PC-9 (cell line): ENCODE measurements at places on chromosomes 5 and 9. TPM values are rescaled to one million over a fixed set of nuclear protein-coding genes. Genes with fewer than 3 reads are reported as not detected.

DNA sequence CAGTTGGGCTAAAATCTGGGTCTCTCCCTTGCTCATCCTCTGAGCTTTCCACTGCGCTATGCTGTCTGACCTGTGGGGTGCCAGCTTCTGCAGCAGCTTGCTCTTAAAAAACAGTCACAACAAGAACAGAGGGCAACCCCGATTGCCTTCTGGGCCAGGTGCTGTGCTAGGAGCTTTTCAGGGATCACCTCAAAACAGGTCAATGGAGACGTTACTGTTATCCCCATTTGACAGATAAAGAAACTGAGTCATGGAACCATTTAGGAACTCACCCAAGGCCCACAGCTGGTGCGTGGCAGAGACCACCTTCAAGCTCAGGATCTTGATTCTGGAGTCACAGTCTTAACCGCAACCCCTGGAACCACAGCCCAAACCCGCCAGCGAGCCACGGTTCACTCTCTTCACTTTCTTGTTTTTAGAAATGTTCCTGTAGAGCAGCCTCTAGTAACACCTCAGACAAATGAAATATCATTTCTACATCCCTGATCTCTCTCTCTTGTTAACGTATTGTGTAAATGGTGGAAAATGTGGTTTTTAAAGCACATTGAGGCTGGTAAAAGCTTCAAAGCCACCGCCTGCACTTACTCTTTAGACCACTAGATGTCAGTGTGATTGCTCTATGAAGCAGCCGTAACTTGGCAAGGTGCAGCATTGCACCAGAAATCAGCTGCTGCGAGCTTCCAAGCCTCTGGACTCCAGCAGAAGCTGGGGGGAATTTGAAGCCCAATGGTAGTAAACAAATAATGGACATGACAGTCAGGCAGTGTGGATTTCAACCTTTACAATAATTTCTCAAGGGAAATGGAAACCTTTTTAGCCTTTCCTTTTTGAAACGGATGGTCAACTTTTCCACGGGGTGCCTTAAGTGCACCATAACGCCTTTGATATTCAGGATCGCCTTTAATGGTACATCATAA lies 1.7 kb downstream of the FYB1 start:
- DNase-seq: peak; percentile 80

DNA sequence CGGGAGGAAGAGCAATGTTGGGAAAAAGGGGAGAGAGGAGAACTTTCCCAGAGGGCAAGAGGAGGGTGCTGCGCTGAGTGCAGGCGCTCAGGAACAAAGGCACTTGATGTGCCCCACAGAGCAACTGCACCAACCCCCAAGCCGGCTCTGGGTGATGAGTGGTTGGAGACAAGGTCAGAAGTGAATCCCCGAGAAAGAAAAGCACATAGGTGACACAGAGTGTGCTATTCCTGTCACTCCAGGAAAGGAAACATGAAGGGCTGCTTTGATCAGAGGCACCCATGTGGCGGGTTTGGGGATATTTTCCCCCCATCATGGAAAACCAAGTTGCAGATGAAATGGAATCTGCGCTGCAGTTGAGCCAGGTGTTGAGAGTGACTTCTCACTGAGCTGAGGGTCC lies 20.7 kb upstream of the SLC25A48 start:
- DNase-seq: no peak

DNA sequence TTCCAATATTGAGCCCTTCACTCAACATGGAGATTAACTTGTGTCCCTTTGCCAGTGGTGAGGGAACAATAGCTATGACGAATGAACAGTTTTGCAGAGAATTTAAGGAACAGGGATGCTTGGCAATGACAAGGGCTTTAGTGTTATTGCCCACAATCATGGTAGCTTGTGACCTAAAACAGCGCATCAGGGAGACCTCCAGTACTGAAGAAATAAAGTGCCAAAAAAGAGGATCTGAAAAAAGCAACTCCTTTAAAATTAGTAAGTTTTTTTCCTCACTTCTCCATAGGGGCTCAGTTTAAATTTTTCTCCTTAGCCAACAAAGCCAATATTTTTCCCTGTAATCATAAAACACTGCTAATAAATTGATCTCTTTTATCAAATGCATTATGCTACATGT lies 41.8 kb upstream of the PAM start:
- no peak for DNase-seq

GRCh38 chr9:121861501-121862180 lies 210.2 kb downstream of the DAB2IP start:
- no peak for DNase-seq

Gene GFRA3
- total RNA-seq: 0.68 TPM in 1 of 2 replicates, not detected in the other

Gene TMEM252
- not detected in 2 replicates for total RNA-seq

- no peak for DNase-seq
Measured at GRCh38 chr9:16743375-16743774, 127.1 kb downstream of the BNC2 start.

DNA sequence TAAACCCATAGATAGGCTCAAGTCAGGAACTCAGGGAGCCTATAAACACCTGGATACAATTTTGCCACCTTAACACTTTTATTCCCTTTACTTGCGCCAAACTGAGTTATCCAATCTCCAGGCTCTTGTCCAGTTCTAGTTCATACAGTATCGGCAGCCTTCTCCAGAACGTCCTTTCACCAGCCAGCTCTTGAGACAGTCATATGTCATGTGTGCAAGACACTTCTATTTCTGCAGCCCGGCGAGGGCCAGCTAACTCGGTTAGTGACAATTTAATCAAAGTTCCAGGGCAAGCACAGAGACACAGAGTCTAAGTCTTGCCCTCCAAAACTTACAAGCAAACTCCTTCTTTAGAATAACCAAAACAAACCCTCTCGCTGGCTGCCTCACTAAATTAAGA lies 12.9 kb downstream of the ABCA1 start:
- DNase-seq: no peak

Gene F2RL2
- 1.5 and 3.5 TPM in 2 replicates for total RNA-seq

- no peak for DNase-seq
Measured at GRCh38 chr5:180652771-180653170, 3.4 kb upstream of the FLT4 start.

DNA sequence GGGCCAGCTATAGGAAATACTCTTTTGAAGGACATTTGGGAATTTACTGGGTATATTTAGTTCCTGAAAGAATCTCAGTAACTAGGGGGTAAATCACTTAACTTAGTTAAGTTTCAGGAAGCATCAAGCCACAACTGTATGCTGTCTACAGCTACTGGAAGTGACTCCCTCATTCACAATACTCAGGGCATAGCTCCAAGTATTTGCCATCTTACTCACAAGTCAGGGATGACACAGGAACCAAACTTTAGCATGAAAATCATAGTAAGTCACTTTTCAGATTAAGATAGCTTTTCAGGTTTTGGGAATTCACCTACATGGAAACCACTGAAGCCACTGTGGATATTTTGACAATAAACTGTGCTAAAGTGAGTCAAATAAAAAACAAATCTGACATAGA lies 242.4 kb upstream of the ATP10B start:
- no peak for DNase-seq

DNA sequence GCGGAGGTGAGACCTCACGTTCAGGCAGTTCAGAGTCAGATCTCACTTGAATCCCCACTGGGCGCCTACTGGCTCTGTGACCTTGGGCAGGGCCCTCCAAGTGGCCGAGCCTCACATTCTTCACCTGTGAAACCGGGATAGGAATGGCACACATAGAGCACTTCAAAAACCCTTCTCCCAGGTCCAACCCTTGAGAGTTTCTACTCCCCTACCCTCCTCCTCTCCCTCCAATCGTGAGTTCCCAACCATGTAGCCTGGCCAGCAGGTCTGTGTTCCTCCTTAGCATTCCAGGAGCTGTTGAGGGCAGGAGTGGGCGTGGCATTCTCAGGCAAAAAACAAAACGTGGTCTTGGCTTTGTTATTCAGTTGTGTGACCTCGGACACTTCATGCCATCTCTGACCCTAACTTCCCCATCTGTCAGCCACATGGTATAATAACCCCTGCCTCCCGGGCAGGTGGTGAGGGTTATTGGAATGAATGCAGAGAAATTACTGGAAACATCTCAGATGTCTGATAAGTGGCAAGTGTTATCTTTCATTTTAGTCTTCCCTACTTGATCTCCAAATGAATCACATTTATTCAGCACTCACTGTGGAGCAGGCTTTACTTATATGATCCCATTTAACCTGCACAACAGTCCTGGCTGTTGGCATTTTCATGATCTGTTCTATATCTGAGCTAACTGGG lies 112.8 kb upstream of the BOD1 start:
- DNase-seq: no peak

DNA sequence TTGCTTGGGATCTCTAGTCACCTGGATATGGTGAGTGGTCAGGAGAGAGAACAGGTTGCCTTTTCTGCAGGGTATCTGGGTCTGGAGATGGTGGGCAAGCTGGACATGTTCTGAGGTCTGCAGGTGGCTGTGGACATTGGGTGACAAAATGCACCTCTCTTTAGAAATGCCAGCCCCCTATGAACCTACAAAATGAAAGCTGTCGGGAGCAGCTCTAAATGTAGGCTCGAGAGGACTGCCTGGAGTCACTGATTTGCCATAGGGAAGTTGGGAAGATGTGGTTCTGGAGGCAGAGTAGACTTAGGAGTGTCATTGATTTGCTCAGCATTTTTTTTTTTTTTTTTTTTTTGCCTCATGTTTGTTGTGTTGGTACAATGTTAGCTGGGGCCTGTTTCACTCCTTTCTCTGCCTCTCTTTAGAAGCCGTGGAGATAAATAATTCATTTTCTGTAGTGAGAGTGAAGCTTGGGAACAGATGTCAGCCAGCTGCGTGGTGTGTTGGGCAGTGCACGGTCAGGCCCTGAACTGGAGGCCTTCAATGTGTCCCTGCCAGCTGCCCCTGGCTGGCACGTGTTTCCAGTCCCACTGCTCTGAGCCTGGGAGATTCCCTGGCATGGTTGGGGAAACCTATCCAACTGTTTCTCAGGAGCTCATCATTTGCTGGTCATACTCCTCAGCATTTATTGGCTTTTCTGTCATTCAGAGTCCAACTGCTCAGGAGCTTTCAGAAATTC lies 5.4 kb downstream of the RGS3 start:
- no peak for DNase-seq

DNA sequence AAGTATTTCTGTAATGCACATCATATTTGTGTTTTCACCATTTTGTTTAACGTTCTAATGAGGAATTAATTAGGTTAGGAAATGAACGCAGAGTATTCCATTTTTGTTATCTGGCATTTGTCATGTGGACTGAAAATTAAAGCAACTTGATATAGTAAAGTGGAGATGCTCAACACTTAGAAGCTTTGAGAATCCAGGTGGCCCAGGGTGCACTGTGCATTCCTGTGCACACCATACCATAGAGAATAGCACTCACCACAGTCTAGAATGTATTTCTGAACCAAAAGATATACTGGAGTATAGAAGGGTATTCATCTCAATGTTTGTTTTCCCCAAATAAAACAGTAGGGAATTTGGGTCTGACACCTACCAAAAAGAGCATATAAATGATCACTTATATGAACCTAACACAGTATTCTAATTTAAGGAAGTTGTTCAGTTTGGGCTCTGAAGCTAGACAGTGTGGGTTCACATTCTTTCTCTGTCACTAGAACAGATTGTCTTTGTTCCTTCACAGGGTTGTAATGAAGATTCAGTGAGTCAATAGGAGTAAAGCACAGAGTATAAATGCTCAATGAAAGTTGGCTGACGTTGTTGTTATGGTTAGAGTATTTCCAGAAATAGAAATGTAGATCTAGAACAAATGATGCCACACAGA lies 125.6 kb upstream of the DMRT1 start:
- no peak for DNase-seq
